ENCODE measurements at places on chromosomes 12 and 14.

GRCh38 chr12:53596920-53597363, 29.2 kb downstream of the ATF7 start:
- no peak for DNase-seq

DNA sequence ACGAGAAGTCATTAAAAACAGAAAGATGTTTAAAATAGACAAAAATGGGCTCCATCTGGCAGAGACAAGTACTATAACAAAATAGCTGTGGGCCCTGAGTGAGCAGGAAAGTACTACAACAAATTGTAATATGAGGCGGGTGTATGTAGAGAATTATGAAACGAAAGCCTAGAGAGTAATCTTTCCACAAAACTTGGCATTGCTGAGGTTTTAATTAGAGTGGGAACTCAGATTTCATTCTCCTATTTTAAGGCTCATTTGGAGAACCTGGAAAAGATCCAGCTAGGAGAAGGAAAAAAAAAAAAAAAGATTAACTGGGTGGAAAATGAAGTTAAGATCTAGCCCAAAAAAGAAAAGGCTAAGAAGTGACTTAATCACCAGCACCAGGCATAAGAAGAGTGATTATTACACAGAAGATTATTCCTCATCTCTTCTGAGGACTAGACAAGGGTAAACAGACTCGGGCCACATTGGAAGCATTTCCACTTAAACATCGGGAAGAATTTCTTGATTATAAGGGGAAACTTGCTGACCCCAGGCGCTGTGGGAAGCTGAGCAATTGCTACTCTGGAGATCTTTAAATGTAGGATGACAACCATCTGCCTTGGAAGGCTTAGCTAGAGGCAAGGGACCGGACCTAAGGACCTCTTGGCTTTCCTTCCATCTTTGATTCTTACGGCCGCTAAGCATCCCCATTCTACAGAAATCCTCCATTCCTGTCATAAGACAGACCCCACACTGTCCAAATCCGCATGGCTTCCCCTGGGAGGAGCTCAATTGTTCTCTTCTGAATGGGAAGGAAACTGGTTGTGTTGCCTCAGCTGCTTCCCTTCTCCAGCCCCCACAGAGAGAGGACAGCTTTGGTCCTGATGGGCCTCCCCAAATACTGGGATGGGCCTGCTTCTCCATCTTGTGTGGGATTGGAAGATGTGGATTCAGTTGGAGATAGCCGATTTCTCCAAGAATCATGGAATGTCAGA, 40.6 kb downstream of the IGF1 start:
- DNase-seq: no peak

GRCh38 chr12:88325076-88325815, 183.1 kb downstream of the TMTC3 start:
- DNase-seq: no peak

- no peak for DNase-seq
Measured at GRCh38 chr12:47237751-47238211, 158.0 kb upstream of the AMIGO2 start.

GRCh38 chr14:65041434-65041915, 54.8 kb downstream of the FNTB start:
- no peak for DNase-seq

- no peak for DNase-seq
Measured at GRCh38 chr14:68626386-68626785, 166.5 kb downstream of the ZFP36L1 start.

DNA sequence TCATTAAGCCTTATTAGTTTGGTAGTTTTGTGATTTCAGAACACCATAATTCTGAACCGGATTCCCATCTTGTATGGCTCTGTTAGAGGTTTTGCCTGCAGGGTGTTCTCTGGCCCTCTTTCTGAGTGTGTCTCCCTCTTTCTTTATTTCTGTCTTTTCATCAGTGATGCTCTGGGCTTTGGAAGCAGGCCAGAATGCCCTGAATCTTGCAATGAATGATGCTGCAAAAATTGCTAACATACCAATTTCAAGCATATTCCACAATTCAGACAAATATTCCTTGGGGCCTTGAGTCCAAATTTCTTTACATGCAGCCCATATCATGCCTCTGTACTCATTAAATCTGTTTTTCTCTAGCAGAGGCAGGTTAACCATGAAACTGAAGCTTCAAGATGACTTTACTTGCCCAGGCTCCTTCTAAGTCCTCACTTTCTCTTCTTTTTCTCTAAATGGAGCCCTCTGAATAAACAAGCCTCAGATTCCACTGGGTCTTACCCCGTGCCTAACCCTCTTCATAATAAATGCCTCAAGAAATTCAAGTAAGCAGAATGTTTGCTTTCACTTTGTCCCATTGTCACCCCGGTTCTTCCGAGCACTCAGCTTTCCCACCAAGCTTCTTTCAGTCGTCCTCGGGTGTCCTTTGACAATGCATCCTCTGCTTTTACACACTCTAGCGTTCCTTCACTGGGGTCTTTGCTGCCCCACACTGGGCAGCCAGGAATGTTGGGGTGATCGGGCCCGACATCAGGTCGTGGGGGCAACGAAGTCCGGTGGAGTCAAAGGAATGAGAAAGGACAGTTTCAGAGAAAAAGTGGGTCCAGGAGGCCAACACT, 78.8 kb upstream of the SLC38A4 start:
- DNase-seq: no peak

- no peak for DNase-seq
Measured at GRCh38 chr14:34951286-34951685, 31.5 kb upstream of the SRP54 start.

DNA sequence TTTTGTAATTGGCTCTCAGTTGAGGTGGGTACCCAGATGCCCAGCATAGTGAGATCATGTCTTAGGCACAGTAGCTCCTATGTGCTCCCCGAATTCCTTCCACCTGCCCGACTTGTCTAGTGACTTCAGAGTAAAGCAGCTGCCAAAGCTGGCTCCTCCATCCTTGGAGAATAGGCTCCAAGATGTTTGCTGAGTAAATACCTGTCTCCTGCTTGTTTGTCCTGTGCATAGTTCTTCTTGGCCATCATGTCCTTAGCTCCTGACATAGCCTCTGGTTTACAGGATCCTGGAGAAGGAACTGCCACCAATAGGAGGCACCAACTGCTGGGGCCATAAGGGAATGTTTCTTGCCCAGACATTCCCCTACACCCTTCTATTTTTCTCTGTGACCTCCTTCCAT, 52.6 kb upstream of the CISTR start:
- no peak for DNase-seq

DNA sequence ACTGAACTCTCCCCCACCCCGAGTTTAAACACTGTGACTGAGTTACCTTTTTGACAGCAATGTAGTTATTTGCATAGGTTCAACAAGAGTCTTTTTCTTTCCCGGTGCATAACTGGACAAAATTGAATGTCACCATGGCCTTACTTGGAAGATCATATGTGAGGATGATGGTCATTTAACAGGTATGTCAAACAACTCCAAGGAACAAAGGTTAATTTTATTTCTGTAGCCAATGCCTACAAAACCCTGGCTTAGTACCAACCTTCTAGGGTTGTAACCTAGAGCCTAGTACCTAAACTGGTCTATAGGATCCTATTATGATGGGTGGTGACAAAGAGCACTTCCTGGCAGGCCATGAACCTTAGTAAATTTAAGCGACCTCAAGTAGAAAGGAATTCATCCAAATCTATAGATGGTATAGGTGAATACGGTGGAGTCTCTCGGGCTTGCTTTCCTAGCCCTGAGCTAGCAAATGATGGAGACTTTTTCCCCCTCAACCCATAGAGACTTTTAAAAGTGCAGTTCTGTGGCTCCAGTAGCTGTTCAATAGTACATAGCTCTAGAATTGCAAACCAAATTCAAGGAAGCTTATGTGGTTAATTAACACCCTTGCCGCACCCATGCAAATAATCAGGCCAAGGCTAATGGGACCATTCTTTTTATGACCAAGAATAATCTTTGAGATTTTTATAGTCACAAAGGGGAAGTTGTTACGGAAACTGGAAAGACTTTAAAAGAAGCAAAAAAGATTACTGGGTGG, 89.0 kb downstream of the SLC38A1 start:
- DNase-seq: no peak

GRCh38 chr12:33795536-33795935, 226.8 kb upstream of the ALG10 start:
- DNase-seq: no peak

GRCh38 chr12:25792031-25792430, 166.5 kb upstream of the RASSF8 start:
- no peak for DNase-seq

- no peak for DNase-seq
Measured at GRCh38 chr12:26062566-26062965, 62.3 kb downstream of the BHLHE41 start.

DNA sequence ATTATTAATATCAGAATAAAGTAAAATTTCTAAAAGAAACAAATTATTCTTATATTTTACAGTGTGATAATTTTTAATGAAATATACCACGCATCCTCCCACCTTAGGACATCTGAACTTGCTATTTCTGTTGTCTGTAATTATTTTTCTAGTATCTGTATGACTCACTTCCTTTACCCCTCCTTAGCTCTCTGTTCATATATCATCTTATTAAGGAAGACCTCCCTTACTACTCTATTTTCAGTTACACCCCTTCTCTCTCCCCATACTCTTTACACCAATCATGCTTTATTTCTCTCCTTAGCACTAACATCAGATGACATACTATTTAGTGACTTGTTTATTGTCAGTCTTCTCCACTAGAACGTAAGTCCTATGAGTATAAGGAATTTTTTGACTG, 34.2 kb upstream of the C12orf50 start:
- no peak for DNase-seq

GRCh38 chr12:49345825-49346658, 646 bp upstream of the DNAJC22 start:
- DNase-seq: no peak

All from CD8-positive, alpha-beta memory T cell (primary cell).